ENCODE measurements at places on chromosomes 1 and 21.

DNA sequence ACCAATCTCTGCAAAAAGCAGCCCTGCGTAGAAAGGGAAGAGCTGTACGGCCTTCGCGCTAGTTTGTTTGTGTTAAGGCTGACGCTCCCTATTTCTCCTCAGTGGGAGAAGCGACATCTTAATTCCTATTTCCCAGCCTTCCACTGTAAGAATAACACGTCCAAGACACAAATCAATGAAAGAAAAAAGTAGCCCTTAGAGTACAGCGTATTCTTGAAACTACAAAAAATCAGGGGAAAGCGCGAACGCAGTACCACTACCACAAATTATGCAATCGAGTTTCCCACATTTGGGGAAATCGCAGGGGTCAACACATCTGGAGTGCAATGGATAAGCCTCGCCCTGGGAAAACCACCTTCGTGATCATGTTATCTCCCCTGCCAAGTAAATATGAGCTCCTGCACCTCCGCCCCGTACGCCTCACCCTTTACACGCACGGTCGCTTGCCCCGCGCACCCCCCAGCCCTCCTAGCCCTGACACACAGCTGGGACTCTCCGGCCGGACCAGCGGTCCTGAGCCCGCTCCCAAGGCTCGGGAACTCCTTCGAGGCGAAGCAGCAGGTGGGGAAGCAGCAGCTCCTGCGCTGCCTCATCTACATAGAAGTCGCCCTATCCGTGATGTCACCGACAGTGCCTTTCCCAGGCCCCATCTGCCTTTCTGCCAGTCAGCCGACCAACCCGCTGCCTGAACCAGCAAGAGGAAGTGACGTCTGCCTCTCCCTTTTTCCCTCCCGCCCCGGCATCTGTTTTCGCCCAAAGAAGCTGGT is 94.7 kb downstream of the PPIAL4G start:
- peak; percentile 46 for DNase-seq

GRCh38 chr1:56382929-56383328 is 196.4 kb downstream of the PLPP3 start:
- DNase-seq, result no peak

DNA sequence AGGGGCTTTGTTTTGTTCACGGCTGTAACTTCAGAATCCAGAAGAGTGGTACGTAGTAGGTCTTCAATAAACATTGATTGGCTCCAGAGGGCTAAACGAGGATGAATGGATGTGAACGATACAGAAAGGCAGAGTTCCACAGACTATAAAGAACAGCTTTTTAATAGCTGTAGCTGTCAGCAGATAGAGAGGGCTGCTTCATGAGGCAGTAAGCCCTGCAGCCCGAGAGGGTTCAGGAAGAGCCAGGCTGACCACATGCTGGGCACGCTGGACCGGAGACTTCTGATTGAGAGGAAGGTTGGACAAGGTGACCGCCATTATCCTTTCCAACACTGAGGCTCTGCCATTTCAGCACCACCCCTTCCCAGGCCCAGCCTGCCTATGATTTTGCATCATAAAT is 45.3 kb downstream of the KIRREL1 start:
- DNase-seq, result no peak

GRCh38 chr1:164629971-164630370 is 71.0 kb downstream of the PBX1 start:
- DNase-seq, result no peak

- DNase-seq, result no peak
Observed at GRCh38 chr1:198340139-198340538, 183.3 kb downstream of the NEK7 start.

DNA sequence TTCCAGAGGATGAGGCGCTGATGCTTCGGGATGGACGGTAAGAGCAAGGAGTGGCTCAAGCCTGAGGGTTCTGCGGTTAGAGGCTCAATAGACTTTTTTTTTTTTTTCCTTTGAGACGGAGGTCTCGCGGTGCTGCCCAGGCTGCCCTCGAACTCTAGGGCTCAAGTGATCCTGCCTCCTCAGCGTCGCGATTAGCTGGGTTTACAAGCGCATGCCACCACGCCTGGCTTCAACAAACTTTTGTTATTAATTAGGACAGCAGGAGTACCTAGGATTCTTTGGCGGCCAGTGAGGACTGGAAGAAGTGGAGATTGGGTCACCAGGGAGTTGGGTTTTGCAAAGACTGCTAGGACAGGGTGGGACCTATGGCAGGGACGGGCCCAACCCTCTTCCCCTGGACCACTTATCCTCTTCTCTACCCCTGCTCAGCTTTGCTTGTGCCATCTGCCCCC is 587 bp downstream of the SCNM1 start:
- no peak for DNase-seq

- no peak for DNase-seq
Observed at GRCh38 chr1:165795894-165796293, 27.2 kb upstream of the TMCO1 start.

DNA sequence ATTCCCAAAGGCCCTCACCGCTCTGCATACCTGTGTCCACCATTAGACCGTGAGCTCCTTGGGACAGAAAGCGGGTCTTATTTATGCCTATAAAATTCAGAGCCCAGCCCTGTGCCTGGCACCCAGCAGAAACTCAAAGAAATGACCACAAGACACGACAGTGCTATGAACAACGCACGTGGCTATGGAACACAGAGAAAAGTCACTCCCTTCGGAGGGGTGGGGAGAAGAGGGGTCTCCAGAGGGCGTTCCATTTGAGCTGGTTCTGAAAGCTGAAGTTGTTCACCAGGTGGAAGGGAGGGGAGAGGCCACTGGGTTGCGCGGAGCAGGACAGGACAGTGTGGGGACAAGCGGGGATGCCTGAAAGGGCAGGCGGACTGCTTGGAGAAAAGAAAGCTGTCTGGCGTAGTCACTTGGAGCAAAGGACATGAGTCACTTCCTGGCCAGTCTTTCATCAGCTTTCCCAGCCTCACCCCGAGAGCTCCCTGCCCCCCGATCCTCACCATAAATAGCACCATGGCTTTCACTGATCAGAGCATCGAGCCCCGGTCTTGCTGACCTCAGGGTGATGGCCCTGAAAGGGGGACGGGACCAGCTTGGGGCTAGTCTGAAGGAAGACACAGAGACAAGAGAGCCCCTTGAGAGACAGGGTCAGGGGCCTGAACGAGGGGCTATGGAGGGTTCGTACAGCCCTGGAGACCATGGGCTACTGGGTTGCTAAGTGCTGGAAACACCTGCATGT is 28.5 kb downstream of the ECE1 start:
- no peak for DNase-seq

- no peak for DNase-seq
Observed at GRCh38 chr1:234214911-234215892, 158.1 kb upstream of the COA6 start.

DNA sequence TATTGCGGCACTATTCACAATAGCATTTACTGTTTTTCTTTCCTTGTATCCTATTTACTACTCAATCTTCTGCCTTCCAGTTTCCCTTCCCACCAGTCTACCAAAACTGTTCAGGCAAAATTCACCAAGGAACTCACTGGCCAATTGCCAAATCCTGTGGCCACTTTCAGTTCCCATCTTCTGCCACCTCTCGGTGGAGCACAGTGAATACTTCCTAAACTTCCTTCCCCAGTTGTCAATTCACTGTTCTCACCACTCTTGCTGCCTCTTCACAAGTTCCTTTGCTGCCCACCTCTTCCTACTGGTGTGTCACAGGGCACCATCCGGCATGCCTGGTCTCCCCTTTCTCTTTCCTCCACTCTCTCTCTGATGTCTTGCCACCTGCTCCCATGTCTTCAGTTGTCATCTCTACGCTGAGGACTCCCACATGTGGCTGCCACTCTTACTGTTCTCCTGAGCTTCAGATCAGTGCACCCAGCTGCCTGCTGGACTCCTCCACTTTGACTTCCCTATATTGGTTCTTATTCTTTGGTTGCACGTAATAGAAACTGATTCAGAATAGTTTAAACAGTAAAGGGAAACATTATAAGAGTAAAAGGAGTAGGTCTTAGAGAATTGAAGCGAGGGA is 114.4 kb downstream of the PIK3R3 start:
- no peak for DNase-seq

- DNase-seq, result no peak
Observed at GRCh38 chr1:42317308-42317707, 17.7 kb downstream of the FOXJ3 start.

DNA sequence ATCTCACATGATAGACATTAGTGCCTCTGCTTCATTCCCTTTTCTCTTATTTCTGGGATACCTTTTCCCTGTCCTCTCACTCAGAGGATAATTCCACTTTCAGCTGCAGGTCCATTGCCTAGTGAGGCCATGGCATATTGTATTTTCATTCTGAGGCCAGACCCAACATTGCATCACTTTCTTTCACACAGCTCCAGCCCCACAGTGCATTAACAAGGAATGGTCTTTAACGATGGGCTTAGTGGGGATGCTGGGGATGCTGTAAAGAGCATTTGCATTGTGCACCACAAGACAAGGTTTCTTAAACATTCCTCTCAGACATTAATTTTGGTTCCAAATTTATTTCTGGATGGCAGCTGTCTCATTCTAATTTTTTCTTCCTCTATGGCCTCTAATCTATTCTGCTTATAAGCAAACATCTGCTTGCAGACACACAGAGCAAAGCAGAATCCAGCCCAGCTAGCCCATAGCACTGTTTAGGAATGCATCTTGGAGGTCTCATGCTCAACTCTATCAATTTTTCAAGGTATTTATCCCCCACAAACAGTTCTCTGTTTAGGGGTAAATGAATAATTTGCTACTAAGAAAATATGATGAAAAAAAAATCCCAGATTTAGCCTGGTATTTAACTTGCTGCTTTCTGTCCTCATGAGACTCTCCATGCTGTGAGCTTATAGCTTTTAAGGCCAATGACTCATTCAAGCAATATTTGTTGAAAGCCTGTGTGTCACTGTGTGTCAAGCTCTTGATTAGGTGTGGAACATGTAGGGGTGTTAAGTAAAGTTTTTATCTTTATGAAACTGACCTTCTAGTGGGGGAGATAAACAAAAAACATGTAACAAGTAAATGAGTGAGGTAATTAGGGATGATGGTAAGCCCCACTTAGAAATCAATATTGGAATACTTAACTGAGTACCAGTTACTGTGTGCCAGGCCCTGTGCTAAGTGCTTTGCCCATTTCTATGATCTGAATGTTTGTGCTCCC is 44.5 kb upstream of the CCDC190 start:
- no peak for DNase-seq

GRCh38 chr1:184163674-184164465 is 112.3 kb downstream of the TSEN15 start:
- no peak for DNase-seq

Data from progenitor cell of endocrine pancreas (in vitro differentiated cells).